ENCODE measurements at places on chromosomes 3 and 15.

- no peak for DNase-seq
Measured at GRCh38 chr3:176861137-176861536, 336.1 kb downstream of the TBL1XR1 start.

DNA sequence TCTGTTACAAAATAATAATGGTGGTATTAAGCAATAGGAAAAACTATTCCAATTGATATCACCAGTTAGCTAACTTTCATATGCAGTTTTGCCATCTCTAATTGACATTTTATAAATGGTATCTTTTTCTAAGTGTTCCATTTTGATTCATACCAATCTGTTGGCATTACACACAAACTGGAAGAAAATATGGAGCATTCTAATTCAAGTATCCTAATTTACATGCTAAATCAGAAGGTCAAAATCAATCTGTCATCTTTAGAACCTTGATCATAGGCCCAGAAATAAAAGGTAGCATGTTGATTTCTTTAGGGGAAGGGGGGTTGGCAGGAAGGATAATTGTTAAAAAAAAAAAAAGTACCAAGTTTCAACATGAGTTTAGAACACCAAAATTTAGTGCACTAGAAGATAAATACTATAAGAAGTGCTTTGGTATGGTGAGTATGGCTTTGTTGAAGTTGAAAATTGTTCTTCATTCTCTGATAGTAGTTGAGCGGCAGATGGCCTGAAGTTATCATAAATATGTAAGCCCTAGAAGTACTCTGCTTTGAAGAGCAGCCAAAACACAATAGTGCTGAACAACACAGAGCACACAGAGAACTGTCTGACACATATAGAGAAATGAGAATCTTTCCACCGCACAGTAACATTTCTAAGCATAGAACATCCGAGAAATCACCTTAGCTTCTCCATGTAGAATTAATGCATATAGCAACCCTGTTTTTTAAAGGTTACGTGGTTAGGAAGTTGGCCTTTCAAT lies 130.1 kb downstream of the TAFA4 start:
- DNase-seq, result no peak

DNA sequence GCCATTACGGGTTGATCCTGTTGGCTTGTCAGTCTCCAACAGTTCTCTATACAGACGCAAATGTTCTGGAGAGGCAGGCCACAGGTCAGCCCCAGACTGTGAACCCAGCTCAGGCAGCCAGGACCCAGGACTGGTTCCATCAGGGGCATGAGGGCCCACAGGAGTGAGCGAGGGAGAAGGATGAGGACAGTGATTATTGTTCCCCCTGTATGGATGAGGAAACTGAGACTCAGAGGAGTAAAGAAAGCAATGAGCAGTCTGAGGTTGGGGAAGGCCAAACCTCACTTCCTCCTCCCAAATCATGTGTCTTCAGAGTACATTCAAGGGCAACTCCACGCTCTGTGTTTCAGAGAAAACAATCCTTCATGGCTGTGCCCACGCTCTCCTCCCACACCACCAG lies 121.9 kb downstream of the RPLP1 start:
- DNase-seq, result no peak

- no peak for DNase-seq
Measured at GRCh38 chr15:85651548-85651947, 143.2 kb downstream of the KLHL25 start.
